ENCODE measurements at places on chromosomes 6 and 20. TPM values are rescaled to one million over a fixed set of nuclear protein-coding genes. Genes with fewer than 3 reads are reported as not detected.

The NKX2-2 gene
- not detected for total RNA-seq

The COL9A3 gene
- 98.6 TPM for total RNA-seq

The PDYN gene
- total RNA-seq, result not detected

The KIF25 gene
- total RNA-seq, result not detected

The KIAA0408 gene
- 0.34 TPM for total RNA-seq

The PTCHD4 gene
- not detected for total RNA-seq

The CCM2L gene
- total RNA-seq, result not detected

The SYTL3 gene
- total RNA-seq, result 5.4 TPM

The GGT7 gene
- total RNA-seq, result 26.8 TPM

The SH3BGRL2 gene
- total RNA-seq, result not detected

The TOX2 gene
- total RNA-seq, result 4.1 TPM

The MCM8 gene
- total RNA-seq, result 13.7 TPM

The PTCRA gene
- total RNA-seq, result not detected

The BPIFB4 gene
- total RNA-seq, result not detected

GRCh38 chr6:72787391-72788031, 165.6 kb downstream of the KCNQ5 start:
- no peak for DNase-seq

DNA sequence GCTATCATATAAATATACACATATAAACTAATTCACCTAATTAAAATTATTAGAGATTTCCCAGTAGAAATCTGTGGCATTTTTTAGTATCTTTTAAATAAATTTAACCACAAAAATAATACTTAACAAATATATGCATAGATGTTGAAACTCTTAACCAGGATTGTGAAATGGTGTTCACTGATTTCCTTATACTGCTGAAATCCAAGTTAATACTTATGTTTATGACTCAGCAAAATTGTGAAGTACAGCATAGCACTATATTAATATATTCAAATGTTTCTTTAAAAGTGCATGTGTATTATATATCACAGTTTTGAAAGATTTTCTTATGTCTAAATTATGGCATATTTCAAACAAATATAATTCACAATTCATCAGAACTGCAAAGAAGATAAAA, 328.2 kb upstream of the MANEA start:
- DNase-seq, result no peak

GRCh38 chr6:53556986-53557715, 12.2 kb upstream of the GCLC start:
- no peak for DNase-seq

GRCh38 chr6:168182908-168183612, 104.0 kb upstream of the FRMD1 start:
- DNase-seq, result no peak

DNA sequence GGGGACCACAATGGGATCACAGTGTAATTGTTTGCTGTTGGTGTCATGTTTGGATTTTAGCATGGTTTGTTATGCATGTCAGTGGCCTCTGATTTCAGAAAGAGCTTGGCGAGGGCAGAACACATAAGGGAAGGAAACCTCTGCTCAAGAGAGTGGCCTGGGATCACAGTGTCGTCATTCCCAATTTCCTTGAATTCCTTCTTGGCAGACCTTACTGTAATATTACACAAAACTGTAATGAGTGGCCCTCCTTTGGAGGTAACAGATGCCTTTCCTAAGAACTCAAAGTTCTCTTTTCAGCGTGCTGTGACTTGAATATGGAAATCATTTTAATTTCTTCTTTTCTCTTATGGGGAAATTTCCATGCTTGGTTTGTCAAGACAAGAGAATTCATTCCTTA, 46.9 kb downstream of the JAG1 start:
- no peak for DNase-seq

- DNase-seq, result no peak
Observed at GRCh38 chr6:117915846-117916245, 8.8 kb downstream of the SLC35F1 start.

GRCh38 chr6:12472601-12473038, 182.5 kb downstream of the EDN1 start:
- no peak for DNase-seq

- no peak for DNase-seq
Observed at GRCh38 chr20:25274481-25274880, 26.6 kb downstream of the PYGB start.

DNA sequence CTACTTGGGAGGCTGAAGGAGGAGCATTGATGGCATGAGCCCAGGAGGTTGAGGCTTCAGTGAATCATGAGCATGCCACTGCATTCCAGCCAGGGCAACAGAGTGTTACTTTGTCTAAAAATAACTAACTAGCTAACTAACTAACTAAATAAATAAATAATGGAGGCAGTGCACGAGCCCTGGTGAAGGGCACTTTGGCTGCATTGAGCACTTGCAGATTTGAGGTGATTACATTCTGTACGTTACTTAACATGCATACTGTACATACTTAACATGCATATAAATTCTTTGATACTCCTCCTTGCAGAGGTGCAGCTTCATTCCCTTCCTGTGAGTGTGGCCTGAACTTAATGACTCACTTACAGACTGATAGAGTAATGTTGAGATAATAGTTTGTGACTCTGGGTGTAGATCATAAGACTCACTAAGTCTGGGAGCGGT, 10.7 kb downstream of the HLA-A start:
- DNase-seq, result no peak

- DNase-seq, result no peak
Observed at GRCh38 chr6:71197780-71198179, 90.8 kb upstream of the OGFRL1 start.

GRCh38 chr6:133203344-133203697, 37.8 kb upstream of the EYA4 start:
- DNase-seq, result no peak
